ENCODE measurements at places on chromosomes 6 and 20.

DNA sequence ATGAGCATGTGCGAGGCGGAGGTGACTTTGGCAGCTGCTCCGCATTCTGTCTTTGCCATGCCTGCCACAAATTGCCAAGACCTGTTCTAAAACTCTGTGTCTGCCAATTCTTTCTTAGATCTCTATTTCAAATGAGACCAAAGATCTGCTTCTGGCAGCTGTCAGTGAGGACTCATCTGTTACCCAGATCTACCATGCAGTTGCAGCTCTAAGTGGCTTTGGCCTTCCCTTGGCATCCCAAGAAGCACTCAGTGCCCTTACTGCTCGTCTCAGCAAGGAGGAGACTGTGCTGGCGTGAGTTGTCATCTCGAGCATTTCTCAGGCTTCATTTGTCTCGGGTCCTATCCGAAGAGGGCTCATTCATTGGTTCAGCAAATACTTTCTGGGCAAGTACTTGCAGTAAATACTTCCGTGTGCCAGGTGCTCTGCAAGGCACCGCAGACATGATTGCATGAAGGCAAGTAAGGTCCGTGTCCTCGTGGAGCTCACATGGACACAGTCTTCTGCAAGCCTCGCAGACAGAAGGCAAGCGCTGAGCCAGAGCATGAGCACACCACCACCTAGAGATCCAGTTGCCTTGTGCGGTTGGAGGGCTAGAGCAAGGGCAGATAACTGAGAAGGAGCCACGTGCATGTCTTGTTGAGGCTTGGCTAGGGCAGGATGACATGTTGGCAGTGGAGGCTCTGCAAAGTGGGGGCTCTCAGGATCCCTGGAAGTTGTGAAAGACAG is 19.7 kb upstream of the MROH8 start:
- DNase-seq: no peak

GRCh38 chr6:38509713-38510112 is 130.0 kb downstream of the BTBD9 start:
- no peak for DNase-seq

- DNase-seq: no peak
These were observed 19.5 kb downstream of the KIAA0408 start for GRCh38 chr6:127439718-127440117.

DNA sequence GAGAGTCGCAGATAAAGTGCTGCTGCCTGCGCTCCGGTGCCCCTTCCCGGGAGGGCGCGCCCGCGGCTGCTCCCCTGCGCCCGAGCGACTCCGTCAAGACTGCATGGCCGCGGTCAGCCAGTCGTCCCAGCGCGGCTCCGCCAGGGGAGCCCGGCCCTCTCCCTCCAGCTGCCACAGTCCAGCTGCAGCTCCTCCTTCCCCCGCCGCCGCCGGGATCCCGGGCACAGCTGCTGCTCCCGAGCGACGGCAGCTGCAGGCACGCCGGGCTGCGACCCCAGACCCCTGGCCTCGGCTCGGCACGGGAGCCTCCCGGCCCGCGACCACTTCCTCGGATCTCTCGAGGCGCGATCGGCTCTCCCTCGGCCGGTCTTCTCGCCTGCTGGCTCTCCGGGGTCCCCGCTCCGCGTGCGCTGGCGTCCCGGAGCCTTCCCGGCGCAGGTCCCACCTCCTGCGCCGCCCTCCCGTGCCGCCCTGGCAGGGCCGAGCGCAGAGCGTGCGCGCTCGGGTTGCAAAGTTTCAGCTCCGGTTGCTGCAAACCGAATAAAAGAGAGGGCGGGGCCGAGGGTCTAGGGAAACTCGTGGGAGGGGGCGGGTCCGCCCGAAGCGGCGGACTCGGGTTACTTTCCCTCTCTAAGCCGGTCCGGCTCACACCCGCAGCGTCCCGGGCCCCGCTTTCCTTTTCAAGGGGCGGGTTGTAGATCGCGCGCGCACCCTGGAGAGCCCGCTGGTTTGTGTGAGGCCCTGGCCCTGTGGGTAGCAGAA is at the start of gene CNKSR3:
Gene CNKSR3, minus strand, starts transcription at position 542 of the 762 bp plus-strand sequence. CDS start 571 bp downstream, outside the sequence.
- peak; percentile 61 for DNase-seq

- DNase-seq: no peak
These were observed 35.8 kb downstream of the GRIK2 start for GRCh38 chr6:101429270-101429669.

DNA sequence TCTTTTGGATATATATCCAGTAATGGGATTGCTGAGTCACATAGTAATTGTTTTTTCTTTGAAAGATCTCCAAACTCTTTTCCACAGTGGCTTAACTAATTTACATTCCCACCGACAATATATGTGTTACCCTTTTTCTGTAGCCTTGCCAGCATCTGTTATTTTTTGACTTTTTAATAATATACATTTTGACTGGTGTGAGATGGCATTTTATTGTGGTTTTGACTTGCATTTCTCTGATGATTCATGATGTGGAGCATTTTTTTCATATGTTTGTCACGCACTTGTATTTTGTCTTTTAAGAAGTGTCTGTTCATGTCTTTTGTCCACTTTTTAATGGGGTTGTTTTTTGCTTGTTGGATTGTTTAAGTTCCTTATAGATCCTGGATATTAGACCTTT is 58.9 kb upstream of the OPRM1 start:
- no peak for DNase-seq

- DNase-seq: no peak
These were observed 159.1 kb downstream of the PKHD1 start for GRCh38 chr6:51928320-51928719.

GRCh38 chr6:117494283-117494682 is 11.8 kb downstream of the DCBLD1 start:
- no peak for DNase-seq

GRCh38 chr20:57410924-57411323 is 19.7 kb downstream of the RBM38 start:
- no peak for DNase-seq

GRCh38 chr6:134708079-134708478 is 241.8 kb downstream of the ALDH8A1 start:
- DNase-seq: no peak

DNA sequence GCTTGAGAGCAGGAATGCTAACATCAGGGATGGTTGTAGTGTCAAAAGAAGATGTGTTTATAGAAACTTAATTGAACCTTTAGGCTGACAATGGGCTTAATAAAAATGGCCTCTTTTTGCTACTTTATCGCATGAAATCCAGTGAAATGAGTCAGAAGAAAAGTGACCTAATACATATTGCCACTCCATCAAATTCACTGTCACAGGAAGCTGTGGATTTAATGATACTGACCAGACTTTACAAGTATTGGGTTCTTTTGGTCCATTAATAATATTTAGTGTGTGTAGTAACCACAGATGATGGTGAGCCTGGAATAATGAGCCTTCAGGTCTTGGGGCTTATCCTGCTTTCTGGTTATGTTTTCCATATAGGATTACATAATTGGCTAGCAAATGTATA is 231.8 kb upstream of the GMDS start:
- DNase-seq: no peak

DNA sequence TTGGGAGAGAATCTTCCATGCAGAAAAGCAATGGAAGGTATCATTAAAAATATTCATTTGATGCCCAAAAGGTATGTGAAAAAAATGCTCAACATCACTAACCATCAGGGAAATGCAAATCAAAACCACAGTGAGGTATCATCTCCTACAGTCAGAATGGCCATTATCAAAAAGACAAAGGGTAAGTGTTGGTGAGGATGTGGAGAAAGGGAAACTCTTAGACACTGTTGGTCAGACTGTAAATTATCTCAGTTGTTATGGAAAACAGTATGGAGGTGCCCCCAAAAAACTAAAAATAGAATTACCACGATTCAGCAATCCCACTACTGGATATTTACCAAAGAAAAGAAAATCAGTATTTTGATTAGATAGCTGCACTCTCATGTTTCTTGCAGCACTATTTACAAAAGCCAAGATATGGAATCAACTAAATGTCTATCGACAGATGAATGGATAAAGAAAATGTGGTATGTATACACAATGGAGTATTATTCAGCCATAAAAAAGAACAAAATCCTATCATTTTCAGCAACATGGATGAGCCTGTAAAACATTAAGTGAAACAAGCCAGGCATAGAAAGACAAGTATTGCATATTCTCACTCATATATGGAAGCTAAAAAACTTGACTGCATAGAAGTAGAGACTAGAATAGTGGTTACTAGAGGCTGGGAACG is 84.0 kb downstream of the DTNBP1 start:
- DNase-seq: no peak

DNA sequence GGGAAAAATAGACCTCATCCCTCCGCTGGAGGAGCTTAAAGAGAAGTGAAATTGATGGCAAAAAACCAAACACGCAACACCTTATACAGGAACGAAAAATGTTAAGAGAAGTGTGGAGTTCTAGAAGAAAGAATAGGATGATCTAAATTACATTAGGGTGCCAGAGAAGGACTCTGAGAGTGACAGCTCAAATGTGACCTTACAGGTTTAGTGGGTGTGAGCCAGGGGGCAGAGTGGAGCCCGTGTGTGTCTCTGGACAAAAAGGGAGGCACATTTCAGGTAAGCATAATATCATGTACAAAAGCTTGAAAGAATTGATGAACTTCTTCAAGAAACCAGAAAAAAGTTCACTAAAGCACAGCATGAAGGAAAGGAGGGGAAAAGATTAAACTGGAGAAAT is 20.8 kb downstream of the HLA-DRA start:
- DNase-seq: no peak

DNA sequence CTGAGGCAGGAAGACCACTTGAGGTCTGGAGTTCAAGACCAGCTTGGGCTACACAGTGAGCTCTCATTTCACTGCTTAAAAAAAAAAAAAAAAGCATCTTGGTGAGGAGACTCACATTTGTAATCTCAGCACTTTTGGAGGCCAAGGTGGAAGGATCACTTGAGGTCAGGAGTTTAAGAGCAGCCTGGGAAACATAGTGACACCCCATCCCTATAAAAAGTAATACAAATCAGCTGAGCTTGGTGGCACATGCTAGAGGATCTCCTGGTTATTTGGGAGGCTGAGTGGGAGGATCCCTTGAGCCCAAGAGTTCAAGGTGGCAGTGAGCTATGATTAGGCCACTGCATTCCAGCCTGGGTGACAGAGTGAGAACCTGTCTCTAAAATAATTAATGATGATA is 29.4 kb upstream of the SYNCRIP start:
- no peak for DNase-seq

DNA sequence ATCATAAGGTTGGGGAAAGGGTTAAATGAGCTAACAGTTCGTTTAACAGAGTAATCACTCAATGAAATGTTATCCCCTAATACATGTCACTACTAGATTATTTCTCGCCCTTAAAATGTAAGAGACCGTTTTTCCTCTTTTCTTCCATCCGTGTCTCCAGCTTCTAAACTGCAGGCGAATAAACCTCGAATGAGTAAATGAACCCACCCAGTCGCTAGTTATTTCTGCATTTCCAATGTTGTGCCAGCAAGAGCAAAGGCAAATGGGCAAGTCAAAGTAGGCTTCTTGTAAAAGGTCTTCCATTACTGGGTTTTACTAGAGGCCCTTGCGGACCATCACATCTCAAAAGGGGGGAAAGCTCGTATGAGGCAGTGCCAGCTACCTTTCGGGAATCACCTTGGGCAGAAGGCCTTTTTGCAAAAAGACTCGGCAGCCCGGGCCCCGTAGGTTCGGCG is 400 bp upstream of the SMAP1 start:
- no peak for DNase-seq

DNA sequence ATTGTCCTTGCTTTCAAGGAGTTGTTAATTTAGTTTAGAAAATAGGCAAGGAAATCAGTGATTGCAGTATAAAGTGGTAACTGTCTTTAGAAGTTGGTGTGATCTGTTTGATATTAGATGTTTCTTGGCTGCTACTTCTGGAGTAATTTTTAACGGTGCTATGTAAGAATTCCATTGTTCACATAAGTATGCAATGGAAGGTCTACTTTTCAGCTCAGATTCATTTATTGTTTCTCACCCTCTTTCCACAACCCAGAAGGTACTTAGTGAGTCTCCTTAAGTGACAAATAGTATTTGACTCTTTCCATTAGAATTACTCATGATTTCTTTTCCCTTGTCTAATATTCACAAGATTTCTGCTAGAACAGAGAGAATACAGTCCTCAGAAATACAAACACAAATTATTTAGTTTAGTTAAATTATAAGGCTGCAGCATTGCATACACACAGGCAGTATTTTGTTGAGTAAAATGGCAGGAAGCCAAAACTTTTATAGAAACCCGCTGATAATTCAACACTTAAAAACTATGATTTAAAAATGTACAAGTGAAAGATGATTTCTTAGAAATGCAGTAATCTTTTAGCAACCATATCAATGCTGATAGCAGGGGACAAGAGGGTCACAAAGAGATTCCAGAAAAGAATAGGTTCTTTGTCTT is 554.3 kb downstream of the CD109 start:
- no peak for DNase-seq

DNA sequence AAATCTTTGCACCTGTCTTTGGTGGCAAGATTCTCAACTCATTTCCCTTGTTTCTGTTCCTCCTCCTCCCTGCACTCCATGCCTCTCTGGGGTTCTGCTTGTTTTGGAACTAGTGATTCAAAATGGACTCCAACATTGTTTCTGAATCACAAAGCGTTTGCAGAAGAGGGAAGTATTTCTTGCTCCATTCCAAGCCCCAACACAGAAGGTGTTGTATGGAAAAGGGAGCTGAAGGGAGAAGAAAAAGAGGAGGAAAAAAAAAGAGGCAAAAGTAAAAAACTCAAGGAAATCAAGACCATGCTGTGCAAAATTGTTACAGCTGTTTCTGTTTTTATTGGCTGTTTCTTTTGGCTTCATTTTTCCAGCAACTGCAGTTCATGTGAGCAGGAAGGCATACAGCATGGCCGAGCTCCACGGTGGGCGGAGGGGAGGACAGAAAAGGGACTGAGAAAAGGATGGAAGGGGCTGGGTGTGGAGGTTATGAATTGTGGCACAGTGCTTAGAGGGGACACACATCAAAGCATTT is 66.9 kb upstream of the PRL start:
- no peak for DNase-seq

- DNase-seq: no peak
These were observed 74.7 kb downstream of the SRC start for GRCh38 chr20:37420610-37421009.

GRCh38 chr6:74872754-74873476 is 332.9 kb downstream of the COL12A1 start:
- DNase-seq: no peak

DNA sequence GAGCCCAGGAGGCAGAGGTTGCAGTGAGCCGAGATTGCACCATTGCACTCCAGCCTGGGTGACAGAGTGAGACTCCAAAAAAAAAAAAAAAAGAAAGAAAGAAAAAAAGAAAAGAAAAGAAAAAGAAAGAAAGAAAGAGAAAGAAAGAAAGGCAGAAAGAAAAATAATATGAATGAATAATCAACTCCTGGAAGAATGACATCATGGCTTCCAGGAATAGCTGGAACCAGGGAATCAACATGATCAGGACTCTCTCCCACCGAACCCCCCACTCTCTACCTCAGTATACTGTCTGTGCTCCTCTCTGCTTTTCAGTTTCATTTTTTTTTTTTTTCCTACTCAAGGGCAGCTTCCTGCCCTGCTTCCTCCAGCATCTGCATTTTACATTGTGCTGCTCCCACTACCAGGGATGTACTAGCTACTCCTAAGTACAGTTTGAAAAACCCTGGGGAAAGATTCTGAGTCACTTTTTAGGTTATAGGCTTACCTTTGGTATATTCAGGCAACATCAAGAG is 19.7 kb upstream of the MTCL3 start:
- no peak for DNase-seq
